ENCODE measurements at places on chromosomes 4 and X.
A peak's percentile ranks its signal among the peaks of the same experiment; 100 is the strongest.

DNA sequence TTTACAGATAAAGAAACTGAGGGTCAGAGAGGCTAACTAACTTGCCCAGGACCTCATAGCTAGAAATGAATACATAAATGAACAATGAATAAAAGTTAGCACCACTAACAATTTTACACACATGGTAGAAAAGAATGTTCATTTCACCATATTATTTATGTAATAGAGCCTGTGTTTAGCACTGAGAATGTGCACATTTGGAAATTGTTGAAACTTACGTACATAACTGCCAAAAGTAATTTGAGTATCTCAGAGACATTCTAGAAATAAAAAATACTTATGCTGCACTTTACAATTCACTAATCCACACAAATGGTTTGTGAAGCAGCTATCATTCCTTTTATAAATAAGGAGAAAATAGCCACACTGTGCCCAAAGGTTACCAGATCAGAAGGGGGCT lies 9.9 kb downstream of the CASK start:
- DNase-seq: no peak

DNA sequence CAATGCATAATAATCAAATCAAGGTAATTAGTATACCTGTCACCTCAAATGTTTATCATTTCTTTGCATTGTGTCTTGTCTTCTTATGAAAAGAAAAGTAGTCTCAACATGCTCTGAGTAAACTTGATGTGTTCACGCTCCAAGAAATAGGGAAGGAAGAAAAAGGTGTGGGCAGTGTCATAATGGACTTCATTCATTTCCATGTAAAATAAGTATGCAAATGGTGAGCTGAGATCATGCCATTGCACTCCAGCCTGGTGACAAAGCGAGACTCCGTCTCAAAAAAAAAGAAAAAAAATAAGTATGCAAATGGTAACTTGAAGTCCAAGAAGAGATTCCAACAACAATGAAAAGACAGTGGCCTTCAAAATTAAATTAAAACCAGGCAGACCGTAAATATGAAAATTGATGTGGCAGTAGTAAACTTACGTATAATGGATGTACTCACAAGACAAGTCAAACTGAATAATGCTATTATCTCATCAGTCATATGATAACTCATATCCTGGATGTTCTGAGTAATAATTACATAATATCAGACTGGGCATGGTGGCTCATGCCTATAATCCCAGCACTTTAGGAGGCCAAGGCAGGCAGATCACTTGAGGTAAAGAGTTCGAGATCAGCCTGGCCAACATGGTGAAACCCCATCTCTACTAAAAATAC lies 6.0 kb upstream of the CWH43 start:
- DNase-seq: no peak

DNA sequence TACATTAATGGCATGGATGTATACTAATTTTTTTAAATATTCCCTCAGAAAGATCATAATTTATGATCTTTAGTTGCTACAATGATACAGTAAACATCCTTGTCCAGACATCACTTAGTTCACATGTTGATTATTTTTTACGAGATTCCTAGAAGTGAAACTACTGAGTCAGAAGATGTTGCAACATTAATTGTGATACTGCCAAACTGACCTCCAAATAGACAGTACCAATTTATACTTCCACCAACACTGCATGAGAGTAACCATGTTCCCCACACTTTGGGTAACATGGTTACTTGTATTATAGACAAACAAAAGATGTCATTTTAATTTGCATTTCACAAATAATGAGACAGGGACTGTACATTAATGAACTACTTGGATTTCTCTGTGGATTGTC lies 19.6 kb downstream of the RCHY1 start:
- DNase-seq: no peak

DNA sequence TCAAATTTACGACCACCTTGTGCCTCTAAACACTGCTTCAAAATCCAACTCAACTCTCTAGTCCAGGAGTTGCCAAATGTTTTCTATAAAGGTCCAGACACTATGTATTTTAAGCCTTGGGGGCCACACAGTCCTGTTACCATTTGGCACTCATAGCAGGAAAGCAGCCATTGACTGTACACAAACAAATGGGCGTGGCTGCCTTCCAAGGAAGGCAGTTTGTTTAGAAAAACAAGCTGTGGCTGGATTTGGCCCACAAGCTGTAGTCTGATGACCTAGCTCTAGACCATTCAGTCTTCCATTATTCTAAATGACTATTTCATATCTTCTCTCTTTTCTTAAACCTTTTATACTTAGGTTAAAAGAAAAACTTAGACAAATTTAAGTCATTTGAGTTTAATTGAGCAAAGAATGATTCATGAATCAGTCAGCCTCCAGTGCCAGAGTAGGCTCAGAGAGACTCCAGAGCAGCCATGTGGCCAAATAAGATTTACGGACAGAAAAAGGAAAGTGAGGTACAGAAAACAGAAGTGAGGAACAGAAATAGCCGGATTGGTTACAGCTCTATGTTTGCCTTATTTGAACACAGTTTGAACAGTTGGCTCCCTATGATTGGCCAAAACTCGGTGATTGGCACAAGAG lies 825.8 kb upstream of the LCORL start:
- no peak for DNase-seq

- DNase-seq: no peak
Measured at GRCh38 chr4:59387759-59388758, 1812.1 kb upstream of the ADGRL3 start.

DNA sequence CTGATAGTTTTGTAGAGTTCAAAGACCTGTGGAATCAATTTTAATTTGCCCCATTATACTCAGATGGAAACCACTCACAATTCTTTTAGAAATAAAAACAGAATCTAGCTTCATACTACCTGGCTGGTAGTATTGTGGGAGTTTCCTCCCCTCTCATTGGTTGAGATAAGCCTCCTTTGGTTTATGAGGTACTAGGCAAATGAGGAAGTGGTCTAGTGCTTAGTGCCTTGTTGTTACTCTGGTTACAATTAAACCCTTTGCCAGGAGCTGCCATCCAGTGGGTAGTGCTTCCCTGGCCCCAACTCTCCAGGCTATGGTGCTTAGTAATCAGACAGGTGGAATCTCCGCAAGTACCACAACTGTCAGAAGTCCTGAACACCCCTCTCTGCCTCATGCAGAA lies 118.3 kb downstream of the CDKL5 start:
- no peak for DNase-seq

DNA sequence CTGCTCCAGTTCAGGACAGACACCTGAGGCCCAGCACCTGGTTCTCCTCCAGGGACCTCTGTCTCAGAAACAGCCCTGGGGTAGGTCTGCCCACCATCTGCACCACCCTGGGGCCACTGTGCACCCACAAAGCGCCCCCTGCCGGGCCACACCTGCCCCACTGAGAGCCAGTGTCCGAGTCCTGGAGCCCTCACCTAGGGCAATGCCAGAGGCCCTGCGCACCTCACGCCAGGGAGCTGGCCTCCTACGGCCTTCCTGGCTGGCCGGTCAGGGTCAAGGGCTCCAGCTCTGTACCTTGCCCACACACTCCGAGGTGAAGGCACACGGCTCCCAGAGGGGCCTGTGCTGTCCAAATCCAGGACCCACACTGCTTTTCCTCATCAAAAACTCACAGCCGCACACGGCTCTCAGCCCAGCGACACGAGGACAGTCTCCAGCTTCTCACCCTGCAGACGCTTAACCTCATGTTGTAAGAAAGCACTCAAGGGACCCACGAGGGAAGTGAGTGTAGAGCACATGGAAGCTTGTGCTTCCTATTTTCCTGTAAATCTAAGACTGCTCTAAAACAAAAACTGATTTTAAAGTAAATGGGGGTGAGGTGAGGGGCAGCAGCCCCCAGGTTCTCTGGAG lies 5.4 kb downstream of the CTBP1 start:
- DNase-seq: peak; percentile 8

- no peak for DNase-seq
Measured at GRCh38 chrX:1242891-1243402, 25.7 kb upstream of the CSF2RA start.

DNA sequence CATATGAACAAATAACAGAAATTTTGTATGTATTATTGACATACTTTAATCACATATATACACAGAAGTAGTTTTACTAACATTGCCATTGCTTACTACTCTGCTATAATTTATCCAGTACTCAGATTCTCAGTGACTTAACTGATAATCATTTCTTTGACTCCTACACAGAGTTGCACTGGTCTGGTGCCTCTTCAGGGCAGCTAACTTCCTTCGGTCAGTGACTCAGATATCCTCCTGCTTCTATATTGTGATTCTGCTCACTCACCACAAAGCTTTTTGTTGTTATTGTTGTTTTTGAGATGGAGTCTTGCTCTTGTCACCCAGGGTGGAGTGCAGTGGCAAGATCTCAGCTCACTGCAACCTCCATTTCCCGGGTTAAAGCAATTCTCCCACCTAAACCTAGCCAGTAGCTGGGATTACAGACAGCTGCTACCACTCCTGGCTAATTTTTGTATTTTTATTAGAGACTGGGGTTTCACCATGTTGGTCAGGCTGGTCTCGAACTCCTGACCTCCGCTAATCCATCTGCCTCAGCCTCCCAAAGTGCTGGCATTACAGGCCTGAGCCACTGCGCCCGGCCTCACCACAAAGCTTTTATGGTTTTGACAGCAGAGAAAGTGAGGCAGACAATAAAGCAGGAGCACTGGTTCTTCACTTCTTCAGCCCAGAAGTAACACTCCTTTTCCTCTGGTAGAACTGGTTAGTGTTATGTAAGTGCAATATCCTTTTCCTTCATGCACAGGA lies 499.3 kb downstream of the EPHA5 start:
- DNase-seq: no peak

DNA sequence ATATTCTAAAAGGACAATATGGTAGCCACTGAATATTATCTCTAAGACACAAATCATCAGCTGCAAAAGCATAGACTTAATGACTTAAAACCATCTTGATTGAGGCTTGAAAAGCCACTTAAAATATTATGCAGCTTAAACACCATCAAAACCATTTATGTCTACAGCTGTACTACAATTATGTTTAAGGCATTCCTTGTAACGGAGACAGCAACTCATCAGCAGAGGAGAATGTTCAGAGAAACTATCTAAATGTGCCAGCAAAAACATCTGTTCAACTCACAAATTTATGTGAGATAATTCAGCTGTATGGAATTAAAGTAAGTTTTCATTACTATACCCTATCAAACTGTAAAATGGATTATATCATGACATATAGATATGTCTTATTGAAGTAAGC lies 147.9 kb upstream of the CTSO start:
- no peak for DNase-seq

GRCh38 chr4:94802091-94802490 lies 44.3 kb downstream of the BMPR1B start:
- DNase-seq: no peak

DNA sequence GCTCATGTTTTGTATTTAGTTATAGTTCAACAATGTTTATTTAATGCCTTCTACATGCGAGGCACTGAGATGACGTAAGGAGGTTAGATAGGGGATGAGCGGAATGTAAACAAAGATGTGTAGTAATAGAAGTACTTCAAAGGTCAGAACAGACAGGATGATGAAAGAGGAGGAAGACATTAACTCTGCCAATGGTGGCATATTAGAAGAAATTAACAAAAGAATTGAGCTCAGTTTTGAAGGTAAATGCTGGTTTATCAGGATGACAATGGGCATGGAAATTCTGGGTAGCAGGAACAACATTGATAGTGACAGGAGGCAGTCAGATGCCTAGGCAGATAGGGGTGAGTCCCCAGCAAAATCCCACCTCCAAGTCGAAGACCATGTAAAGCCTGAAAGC lies 62.3 kb upstream of the PGRMC2 start:
- no peak for DNase-seq

DNA sequence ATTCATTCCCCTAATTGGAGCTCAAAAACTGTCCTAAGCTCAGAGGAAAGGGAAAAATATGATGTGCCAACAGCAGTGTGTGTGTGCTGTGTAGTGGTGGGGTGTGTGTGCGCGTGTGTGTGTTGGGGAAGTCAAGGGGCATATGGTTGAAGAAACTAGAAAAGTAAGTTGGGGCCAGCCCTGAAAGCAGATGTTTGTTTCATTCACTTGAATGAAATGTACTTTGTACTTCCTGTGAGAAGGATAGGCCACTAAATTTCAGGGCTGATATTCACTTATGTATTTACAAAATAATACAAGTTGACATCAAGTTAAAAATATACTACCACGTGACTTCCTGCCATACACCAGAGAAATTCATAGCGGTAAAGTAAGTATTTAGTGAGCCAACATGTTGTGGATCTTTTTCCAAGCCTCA lies 151.3 kb upstream of the JADE1 start:
- no peak for DNase-seq

DNA sequence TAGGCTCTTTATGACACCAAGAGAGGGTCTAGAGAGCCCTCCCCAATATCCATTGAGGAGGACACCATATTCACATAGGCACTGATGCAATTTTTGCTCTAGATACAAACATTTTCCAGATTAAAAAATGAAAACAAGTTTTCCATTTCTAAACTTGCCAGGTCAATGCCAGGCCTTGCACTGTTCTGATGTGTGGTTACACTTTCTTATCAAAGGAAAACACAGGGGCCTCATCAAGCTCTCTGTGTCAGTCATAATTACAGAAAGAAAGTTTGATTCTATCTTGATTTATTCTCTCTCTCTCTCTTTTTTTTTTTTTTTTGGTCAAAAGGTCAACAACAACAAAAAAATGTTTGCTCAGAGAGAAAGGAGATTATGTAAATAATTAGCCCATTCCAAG lies 80.2 kb upstream of the ACSL4 start:
- DNase-seq: no peak

GRCh38 chr4:6169239-6169638 lies 31.1 kb downstream of the JAKMIP1 start:
- DNase-seq: no peak

- no peak for DNase-seq
Measured at GRCh38 chr4:71466775-71467174, 128.0 kb downstream of the SLC4A4 start.

- no peak for DNase-seq
Measured at GRCh38 chrX:43456063-43456462, 200.0 kb upstream of the MAOA start.

- peak; percentile 7 for DNase-seq
Measured at GRCh38 chr4:3269991-3270611, 21.1 kb downstream of the MSANTD1 start.

- DNase-seq: no peak
Measured at GRCh38 chr4:122453384-122453995, 3.0 kb downstream of the IL2 start.

- peak; percentile 38 for DNase-seq
Measured at GRCh38 chrX:34300871-34301270, 168.8 kb upstream of the FAM47A start.

- no peak for DNase-seq
Measured at GRCh38 chrX:34805951-34806350, 136.6 kb upstream of the FAM47B start.

GRCh38 chr4:86544310-86544966 lies 49.7 kb upstream of the PTPN13 start:
- DNase-seq: no peak

GRCh38 chrX:139026811-139027210 lies 315.3 kb upstream of the FGF13 start:
- DNase-seq: no peak

GRCh38 chr4:59818656-59819055 lies 1381.5 kb upstream of the ADGRL3 start:
- no peak for DNase-seq

GRCh38 chrX:153482376-153483015 lies 12.1 kb upstream of the HAUS7 start:
- DNase-seq: no peak

- DNase-seq: no peak
Measured at GRCh38 chr4:122090989-122091388, 61.1 kb upstream of the BLTP1 start.
